ENCODE measurements at places on chromosomes 6 and 20.

GRCh38 chr20:10217721-10218410 is 764 bp upstream of the SNAP25 start:
- H3K27ac ChIP-seq: no peak overlapping the region
- peak overlapping the region; percentile 80 for H3K4me3 ChIP-seq
- H3K36me3 ChIP-seq: no peaks in the 10 kb centered on the region

DNA sequence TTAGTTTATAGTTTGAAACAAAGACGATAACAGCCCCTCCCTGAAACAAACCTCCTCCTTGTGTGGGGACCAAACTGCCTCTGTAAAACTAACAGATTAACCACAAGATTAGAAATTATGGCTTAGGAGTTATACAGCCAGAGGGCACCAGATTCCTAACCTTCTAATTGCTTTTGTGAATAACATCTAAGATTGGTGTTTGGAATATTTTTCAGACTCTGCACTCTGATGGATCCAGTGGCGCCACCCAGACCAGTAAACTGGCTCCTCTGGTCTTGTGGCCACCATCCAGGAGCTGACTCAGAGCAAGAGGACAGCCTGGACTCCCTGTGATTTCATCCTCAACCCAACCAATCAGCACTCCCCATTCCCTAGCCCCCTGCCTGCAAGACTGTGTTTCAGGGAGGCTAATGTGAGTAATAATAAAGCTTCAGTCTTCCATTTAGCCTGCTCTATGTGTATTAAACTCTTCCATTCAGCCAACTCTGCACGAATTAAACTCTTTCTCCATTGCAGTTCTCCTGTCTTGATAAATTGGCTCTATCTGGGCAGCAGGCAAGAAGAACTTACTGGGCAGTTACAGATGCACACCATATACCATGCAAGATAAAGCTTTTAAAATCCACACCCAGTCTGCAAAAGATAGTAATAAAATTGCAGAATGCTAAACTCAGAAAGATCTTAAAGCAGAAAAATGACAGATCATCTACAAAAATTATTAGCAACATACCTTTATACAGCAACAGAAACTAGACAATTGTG is 58.5 kb upstream of the SLC22A16 start:
- peak overlapping the region; percentile 64 for H3K4me3 ChIP-seq
- no peaks in the 10 kb centered on the region for H3K4me1 ChIP-seq
- no peaks in the 10 kb centered on the region for H3K27me3 ChIP-seq
- H3K27ac ChIP-seq: no peak overlapping the region

- no peak overlapping the region for H3K27ac ChIP-seq
- H3K4me3 ChIP-seq: no peak overlapping the region
- no peaks in the 10 kb centered on the region for H3K27me3 ChIP-seq
- no peaks in the 10 kb centered on the region for H3K36me3 ChIP-seq
- no peaks in the 10 kb centered on the region for H3K4me1 ChIP-seq
These were observed 211.1 kb upstream of the FOXA2 start for GRCh38 chr20:22795433-22795832.

DNA sequence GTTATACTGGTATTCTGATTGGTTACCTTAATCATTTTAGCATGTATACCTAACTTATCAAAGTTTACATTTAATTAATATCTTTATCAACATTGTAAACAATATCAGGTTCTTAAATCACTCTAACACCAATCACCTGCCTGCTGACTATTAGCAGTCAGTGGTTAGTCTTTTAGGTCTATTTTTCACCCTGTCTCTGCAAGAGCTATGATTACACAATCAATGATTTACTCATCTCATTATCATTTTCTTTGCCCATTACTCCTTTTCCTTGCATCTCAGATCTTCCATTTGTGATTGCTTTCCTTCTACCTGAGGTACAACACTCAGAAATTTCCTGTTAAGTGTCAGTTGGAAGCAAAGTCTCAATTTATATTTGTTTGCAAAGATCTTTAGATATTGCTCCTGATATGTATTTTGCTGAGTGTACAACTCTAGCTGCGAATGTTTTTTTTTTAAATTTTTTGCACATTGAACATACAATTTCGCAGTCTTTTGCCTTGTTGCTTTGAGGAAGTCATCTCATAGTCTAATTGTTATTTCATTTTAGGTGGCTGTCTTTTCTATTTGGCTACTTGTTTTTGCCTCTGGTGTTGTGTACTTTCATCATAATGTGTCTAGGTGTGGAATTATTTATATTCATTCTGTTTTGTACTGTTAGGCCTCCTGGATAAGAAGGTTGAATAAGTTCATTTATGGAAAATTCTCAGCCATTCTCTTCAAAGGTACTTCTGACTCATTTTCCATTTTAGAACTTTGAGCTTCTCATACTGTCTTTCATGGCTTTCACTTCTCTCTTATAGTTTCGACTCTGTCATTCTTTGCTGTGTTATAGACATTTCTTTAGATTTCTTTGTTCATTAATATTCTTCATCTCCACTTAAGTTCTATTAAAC is 104.9 kb upstream of the CEP162 start:
- H3K27ac ChIP-seq: no peak overlapping the region
- peaks cover 16% of the 10 kb centered on the region for H3K4me1 ChIP-seq
- H3K4me3 ChIP-seq: peak overlapping the region; percentile 6
- DNase-seq: no peak
- no peaks in the 10 kb centered on the region for H3K36me3 ChIP-seq
- H3K27me3 ChIP-seq: no peaks in the 10 kb centered on the region

DNA sequence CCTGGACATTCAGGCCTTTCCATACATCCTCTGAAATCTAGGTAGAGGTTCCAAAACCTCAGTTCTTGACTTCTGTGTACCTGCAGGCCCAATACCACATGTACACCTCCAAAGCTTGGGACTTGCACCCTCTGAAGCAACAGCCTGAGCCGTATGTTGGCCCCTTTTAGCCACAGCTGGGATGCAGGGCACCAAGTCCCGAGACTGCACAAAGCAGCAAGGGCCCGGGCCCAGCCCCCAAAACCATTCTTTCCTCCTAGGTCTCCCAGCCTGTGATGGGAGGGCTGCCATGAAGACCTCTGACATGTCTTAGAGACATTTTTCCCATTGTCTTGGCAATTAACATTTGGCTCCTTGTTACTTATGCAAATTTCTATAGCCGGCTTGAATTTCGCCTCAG is 107.4 kb upstream of the FRMD1 start:
- H3K36me3 ChIP-seq: no peaks in the 10 kb centered on the region
- no peak overlapping the region for H3K4me3 ChIP-seq
- no peak overlapping the region for H3K27ac ChIP-seq
- no peaks in the 10 kb centered on the region for H3K27me3 ChIP-seq

GRCh38 chr20:56461576-56461975 is 6.9 kb upstream of the RTF2 start:
- no peak overlapping the region for H3K27ac ChIP-seq
- H3K4me1 ChIP-seq: no peaks in the 10 kb centered on the region
- no peaks in the 10 kb centered on the region for H3K36me3 ChIP-seq

GRCh38 chr6:113558431-113558830 is 298.7 kb upstream of the MARCKS start:
- H3K27ac ChIP-seq: no peak overlapping the region
- no peak for DNase-seq
- no peak overlapping the region for H3K4me3 ChIP-seq

DNA sequence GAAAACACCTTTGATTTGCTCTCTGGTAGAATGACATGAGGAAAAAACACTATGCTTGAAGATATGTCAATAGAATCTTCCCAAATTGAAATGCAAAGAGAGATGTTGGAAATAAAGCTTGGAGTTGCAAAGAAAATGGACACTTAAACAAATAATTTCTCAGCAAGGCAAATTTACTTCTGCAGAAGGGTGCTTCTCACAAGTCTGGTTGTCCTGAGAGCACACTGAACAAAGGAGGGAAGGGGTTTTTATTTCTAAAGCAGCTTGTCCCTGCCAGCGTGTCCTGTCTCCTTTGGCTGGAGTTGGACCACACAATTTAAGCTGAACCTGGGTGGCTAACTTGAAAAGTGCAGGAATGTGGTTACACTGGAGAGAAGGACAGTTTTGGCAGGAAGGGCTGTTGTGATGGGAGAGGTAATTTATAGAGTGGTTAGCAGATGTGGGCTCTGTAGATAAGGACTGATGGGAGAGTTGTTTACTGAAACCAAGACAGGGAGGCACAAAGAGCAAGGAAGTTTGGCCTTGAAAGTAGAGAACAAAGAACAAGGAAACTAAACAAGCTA is 454.6 kb upstream of the EYS start:
- no peaks in the 10 kb centered on the region for H3K27me3 ChIP-seq
- no peaks in the 10 kb centered on the region for H3K36me3 ChIP-seq
- DNase-seq: no peak
- H3K27ac ChIP-seq: no peak overlapping the region

GRCh38 chr20:48057739-48058138 is 272.5 kb upstream of the SULF2 start:
- H3K27me3 ChIP-seq: no peaks in the 10 kb centered on the region
- H3K4me1 ChIP-seq: no peaks in the 10 kb centered on the region
- no peak overlapping the region for H3K27ac ChIP-seq
- H3K4me3 ChIP-seq: no peak overlapping the region
- no peaks in the 10 kb centered on the region for H3K36me3 ChIP-seq

- DNase-seq: no peak
- H3K36me3 ChIP-seq: no peaks in the 10 kb centered on the region
- H3K4me1 ChIP-seq: no peaks in the 10 kb centered on the region
These were observed 28.5 kb upstream of the HLA-DRB5 start for GRCh38 chr6:32558426-32559057.

GRCh38 chr6:109093732-109094415 is 772 bp downstream of the SESN1 start:
- peaks cover 5% of the 10 kb centered on the region for H3K4me1 ChIP-seq
- peak overlapping the region; percentile 92 for H3K4me3 ChIP-seq
- no peaks in the 10 kb centered on the region for H3K36me3 ChIP-seq
- no peak overlapping the region for H3K27ac ChIP-seq

- no peaks in the 10 kb centered on the region for H3K36me3 ChIP-seq
- H3K27ac ChIP-seq: no peak overlapping the region
- H3K4me3 ChIP-seq: no peak overlapping the region
These were observed 20.4 kb upstream of the FUCA2 start for GRCh38 chr6:143531720-143532499.

GRCh38 chr20:47448429-47448828 is 53.3 kb upstream of the NCOA3 start:
- H3K4me3 ChIP-seq: no peak overlapping the region
- no peak for DNase-seq
- H3K4me1 ChIP-seq: no peaks in the 10 kb centered on the region
- no peaks in the 10 kb centered on the region for H3K27me3 ChIP-seq
- no peak overlapping the region for H3K27ac ChIP-seq

DNA sequence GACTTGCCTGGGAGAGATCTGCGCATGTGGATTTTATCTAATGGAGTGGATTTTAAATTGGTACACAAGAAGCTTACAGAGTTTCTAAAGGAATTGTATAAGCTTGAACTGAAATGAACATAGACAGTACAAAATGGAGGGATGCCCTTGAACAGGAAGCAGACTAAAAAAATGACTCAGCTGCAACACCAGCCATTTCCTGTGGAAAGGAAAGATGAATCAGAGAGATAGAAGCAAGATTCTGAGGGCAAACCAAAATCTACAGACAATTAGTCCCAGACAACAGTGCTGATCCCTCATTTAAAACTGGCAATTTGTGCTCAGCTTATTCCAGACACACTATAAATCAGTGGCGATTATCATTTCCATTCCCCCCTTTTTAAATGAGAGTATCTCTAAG is 114.6 kb upstream of the TCF21 start:
- no peak overlapping the region for H3K4me3 ChIP-seq
- H3K27me3 ChIP-seq: no peaks in the 10 kb centered on the region
- no peak for DNase-seq
- H3K4me1 ChIP-seq: peaks cover 2% of the 10 kb centered on the region

- DNase-seq: no peak
- no peak overlapping the region for H3K27ac ChIP-seq
- no peak overlapping the region for H3K4me3 ChIP-seq
- peaks cover 13% of the 10 kb centered on the region for H3K4me1 ChIP-seq
These were observed 23.6 kb downstream of the BNIP5 start for GRCh38 chr6:36312854-36313648.

GRCh38 chr6:137519629-137520176 is 25.5 kb upstream of the OLIG3 start:
- peak; percentile 65 for DNase-seq
- H3K27ac ChIP-seq: no peak overlapping the region
- H3K36me3 ChIP-seq: no peaks in the 10 kb centered on the region
- H3K4me3 ChIP-seq: peak overlapping the region; percentile 22
- H3K27me3 ChIP-seq: peaks cover 45% of the 10 kb centered on the region

DNA sequence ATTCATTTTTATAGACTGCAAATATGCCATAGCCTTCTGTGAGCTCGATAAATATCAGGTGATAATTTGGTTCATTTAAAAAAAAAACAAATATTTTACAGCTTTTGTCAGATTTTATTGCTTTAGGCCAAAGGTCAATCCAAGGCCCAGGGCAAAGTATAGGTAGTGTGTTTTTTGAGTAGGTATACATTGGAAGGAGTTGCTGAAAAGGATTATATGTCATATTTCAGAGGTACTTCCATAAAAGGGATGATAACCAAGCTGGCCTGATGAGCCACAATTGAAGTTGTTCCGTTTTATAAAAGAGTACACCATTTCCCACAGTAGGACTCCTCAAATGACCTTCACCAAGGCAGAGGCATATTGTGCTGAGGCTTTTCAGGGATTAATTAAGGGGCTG is 452.8 kb upstream of the FLRT3 start:
- no peaks in the 10 kb centered on the region for H3K36me3 ChIP-seq
- no peaks in the 10 kb centered on the region for H3K27me3 ChIP-seq
- no peak for DNase-seq
- H3K27ac ChIP-seq: no peak overlapping the region
- H3K4me1 ChIP-seq: no peaks in the 10 kb centered on the region
- H3K4me3 ChIP-seq: no peak overlapping the region

- H3K4me3 ChIP-seq: no peak overlapping the region
- no peaks in the 10 kb centered on the region for H3K36me3 ChIP-seq
- no peaks in the 10 kb centered on the region for H3K27me3 ChIP-seq
These were observed 38.9 kb upstream of the NKAIN2 start for GRCh38 chr6:123764722-123765121.

DNA sequence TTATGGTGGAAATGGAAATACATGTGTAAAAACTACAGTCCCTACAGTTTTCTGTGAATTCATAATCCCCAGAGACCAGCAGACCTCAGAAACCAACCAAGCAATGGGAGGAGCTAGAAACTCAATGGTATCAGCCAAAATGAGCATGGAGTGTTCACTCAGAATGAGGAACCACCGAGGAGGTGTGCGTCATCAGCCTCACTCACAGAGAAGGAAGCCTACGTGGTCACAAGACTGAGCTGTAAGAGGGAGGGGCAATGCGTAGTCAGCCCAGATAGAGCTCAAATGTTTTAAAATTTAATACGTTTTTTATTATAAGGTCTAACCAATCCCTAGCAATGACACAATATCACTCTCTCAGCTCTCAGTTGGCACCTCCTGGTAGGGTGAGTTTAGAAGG is 17.4 kb downstream of the MYLK4 start:
- no peaks in the 10 kb centered on the region for H3K27me3 ChIP-seq
- no peak for DNase-seq
- no peaks in the 10 kb centered on the region for H3K36me3 ChIP-seq
- H3K4me3 ChIP-seq: no peak overlapping the region

Measured in endodermal cell (in vitro differentiated cells).